Central memory CD8-positive, alpha-beta T cell (primary cell): ENCODE measurements at places on chromosomes 2 and 18.

- no peak for DNase-seq
Observed at GRCh38 chr2:126655500-126656430, at the start of gene GYPC. Gene GYPC, plus strand, starts transcription at chr2:126656158. Its CDS starts 106 bp downstream, at chr2:126656264.

DNA sequence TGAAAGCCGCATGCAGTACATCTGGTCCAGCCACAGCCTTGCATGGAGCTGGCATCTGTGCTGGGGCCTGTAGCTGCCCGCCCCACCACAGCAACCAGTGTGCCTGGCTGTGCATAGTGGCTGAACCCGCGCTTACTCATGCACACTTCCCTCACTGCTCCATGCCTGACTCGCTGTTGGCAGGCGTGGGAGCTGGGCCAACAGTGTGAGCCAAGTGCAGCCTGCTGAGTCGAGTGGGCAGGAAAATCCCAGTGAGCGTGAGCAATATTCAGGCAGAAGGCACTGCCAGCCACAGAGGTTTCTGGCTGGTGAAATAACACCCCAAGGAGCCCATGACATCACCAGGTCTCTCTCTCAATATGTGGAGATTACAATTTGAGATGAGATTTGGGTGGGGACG is 1674.1 kb upstream of the TMEFF2 start:
- no peak for DNase-seq

- no peak for DNase-seq
Observed at GRCh38 chr2:132646540-132647108, 23.4 kb downstream of the LYPD1 start.

DNA sequence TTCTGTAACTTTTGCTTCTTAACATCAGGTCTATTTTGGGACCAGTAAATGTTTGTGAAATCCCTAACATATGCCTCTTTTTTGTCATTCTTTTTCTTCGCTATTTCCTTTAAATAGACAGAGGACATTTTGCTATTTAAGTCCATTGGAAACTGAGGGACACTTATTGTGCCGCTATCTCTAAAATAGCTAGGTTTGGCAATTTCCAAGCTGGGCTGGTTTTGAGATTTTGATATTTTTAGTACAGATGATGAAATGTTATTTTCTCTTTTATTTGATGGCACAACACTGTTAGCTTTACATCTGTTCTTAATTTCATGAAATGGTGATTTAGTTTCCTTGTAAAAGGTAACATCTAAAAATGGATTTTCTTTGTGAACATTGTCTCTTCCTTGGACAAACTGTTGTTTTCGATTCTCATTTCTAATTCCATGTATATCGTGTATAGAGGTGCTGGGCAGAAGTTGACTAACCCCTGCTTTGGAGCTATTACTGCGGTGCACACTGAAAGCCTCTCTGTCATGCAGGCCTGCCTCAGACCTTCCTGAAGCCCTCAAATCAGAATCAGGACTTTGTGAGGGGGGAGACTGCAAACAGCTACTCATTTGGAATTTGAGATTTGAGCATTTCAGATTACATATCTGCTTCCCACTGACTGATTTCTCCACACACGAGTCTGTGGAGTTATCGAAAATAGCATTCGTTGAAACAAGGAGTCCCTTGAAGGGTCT is 594 bp downstream of the RAD51AP2 start:
- DNase-seq, result no peak

GRCh38 chr2:204332706-204333105 is 212.6 kb upstream of the PARD3B start:
- DNase-seq, result no peak

DNA sequence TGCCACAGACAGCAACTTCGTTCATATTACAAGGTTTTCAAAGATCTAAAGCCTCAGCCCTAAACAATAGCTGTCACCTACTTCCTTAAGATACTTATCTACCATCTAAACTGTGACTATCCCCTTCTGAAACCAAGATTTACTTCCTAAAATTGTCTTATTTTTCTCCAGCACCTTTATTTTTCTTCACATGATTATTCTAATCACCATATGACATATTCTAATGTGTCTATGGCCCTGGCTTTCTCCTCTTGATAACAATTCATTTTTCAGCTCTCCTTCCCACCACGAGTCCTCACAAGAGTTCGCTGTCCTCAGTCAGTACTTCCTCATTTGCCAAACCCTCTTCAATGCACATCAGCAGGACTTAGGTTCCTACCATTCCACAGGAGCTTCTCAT is 53.9 kb downstream of the RTTN start:
- no peak for DNase-seq

DNA sequence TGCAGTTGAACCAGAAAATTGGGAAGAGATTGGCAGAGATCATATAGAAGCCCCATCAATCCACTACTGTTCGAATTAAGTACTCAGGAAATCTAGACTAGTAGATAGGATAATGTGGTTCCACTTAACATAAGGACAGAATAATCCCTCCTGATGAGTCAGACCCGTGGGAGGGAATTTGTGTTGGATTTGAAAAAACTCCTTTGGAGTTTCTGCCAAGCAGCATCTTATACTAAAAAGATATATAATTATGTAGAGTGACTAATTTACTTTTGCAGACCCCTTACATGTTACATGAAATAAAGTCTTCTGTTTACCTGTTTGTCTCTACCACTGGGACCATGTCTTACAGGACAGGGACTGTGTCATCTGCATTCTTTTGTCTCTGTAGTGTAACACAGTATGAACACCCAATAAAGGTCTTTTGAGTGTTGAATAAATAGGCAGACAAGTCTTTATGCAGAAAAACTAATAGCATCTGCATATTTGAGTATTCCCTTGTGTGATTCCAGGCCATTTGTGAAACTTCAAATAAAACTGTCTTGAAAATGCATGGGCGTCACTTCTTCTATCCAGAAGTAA is 122.6 kb upstream of the DNAJC10 start:
- no peak for DNase-seq

DNA sequence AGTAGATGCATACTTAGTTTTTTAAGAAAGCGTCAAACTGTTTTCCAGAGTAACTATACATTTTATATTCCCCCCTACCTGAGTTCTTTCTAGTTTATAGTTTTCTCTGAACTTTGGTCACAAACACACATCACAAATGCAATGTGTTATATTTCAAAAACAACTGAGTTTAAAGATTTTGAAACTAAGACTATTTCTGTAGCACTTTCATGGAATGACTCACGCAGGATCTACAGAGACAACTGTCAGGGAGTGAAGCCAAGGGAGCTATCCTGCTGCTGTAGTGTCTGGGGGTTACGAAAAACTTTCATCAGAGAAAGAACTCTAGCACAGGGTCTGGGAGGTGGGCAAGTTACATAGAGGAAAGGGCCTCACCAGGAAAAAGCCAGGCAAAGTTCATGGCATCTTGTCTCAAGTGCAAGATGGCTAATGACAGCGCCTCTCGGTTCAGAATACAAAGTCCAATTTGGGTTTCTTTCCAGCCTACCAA is 66.8 kb downstream of the UXS1 start:
- DNase-seq, result no peak

- no peak for DNase-seq
Observed at GRCh38 chr2:96622544-96622943, 15.6 kb downstream of the KANSL3 start.

DNA sequence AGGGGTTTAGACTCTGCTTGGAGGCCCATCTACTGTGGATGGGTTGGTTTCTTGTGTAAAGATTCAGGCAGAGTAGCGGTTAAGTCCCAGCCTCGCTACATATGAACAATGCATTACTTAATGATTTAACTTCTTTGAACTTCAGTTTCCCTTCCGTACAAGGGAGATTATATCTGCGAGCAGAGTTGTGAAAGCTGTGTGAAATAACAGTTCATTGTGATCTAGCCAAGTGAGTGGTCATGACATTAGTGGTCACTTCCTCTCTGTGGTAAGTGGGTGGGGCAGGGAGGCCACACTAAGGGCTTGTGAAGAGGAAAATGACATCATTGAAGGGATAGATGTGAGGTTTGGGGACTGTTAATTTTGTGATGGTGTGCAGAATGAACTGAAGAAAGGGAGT is 14.1 kb upstream of the MEX3C start:
- no peak for DNase-seq

DNA sequence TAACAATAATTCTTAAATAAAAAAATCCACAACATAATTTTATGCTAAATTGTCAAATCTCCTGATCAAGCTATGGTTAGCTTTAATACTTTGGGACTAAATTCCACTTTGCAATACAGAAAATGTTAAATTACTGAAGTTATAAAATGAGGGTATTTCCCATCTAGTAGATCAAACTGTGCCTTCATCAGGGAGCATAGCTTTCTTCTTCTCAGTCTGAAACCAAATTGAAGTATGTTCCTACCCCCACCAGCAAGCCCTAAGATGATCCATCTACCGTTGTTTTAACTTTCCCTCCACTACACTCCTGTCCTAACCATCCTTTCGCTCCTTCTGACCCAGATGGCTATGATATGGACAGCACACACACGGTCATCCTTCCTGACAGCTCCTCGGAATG is 24.4 kb upstream of the STK17B start:
- DNase-seq, result no peak

DNA sequence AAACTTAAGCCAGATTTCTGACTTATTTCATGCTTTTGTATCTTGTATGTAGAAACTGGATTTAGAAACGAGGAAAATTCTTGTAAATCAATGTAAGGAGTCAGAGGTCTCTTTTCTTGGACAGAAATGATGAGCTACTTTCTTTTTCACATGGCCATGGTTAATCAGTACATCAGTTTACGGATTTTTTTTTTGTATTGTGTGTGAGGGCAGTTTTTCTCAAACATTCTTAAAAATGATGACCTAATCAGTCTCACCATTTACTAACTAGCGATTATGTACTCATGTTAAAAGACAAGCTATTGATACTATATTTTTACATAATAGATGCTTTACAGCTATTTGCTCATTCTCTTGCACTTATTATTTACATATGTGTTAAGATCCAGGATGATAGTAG is 165.2 kb upstream of the DOCK10 start:
- no peak for DNase-seq

- no peak for DNase-seq
Observed at GRCh38 chr2:184305105-184305504, 293.2 kb upstream of the ZNF804A start.

GRCh38 chr2:153388246-153388645 is 90.3 kb downstream of the RPRM start:
- DNase-seq, result no peak

GRCh38 chr18:28269750-28270149 is 92.8 kb upstream of the CDH2 start:
- no peak for DNase-seq

GRCh38 chr18:32707147-32707546 is 65.7 kb downstream of the KLHL14 start:
- DNase-seq, result no peak
